ENCODE measurements at places on chromosomes 7 and 10. TPM values are rescaled to one million over a fixed set of nuclear protein-coding genes. Genes with fewer than 3 reads are reported as not detected.

- DNase-seq = peak; percentile 55
Measured at GRCh38 chr10:69646185-69647060, 16.4 kb downstream of the FAM241B start.

The SFTPA1 gene
- not detected for total RNA-seq

DNA sequence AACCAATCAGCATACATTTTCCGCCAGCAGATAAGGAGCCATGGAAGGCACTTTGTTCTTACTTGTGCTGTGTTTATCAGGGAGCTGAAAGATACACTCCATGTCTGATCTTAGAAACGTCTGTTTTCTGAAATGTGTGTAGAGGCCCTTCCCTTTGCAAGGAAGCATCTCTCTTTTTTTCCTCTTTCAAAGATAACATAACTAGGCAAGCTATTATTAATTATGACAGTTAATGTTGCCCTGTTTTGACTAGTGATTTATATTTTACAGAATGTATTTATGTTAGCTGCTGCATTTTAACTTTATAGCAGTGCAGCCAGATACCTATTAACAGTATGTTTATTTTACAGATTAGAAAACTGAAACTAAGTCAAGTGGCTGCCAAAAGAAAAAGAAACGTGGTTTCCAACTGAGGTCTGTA, 683.2 kb upstream of the IGFBP3 start:
- no peak for DNase-seq

GRCh38 chr10:52313256-52313932, 687 bp upstream of the DKK1 start:
- no peak for DNase-seq

DNA sequence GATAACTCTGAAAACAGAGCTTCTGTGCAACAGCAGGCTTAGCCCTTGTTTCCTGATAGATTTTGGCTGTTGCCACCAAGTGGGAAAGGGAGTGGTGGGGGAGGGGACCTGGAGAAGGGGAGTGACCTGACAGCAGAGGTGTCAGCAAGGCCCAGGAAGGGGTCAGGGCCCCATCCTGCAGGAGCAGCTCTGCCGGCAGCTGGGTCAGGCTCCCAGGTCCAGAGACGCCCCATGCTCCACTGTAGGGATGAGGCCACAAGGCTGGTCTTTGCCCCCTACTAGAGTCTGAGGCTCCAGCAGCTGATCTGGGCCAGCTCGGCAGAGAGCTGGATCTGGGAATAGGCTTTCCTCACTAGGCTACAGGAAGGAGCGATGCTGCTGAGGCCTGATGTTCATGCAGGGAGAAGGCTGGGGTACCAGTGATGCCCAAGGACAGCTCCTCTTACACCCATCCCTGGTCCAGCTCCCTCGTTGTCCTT, 44.0 kb upstream of the ZMIZ1 start:
- DNase-seq = peak; percentile 79

DNA sequence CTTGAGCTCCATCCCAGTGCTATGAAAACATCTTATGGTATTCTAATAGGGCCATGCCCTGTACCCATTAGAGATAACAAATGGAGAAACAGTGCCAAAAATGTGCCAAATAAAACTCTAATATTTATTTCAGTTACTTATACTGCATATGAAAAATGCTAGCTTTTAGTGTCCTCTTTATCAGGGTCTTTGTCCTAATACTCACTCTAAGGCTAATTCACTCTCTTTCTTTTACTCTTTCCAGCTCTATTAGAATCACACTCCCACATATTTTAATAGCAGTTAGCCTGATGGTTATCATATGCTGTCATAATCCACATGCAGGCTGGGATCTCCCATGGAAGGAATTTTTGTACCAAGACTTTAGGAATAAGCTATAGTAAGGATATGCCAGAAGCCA, 408.4 kb downstream of the ETV1 start:
- no peak for DNase-seq

The OPN1SW gene
- not detected for total RNA-seq

DNA sequence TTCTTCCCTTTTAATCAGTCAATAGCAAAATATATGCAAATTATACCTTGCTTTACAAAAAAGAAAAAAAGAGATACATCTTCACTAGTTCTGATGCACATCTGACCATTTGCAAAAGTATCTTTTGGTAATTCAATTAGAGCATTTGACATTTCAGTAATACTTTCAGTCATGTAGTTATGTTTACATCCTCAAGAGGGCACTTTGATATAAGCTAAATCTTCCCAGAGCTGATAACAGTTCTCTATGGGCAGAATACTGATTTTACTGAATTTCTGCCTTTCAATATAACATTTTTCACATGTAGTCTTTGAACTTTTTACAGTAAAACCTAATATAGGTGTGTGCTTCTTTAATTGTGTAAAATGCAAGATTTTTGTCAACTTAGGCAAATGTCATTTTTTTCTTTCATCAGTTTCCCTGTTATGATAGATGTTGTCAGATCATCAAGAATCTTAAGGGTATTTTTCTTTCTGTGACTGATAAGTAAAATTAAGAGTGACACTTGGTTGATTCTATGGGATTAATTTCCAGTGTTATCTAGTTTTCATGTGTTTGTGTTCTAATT, 703.5 kb upstream of the SEMA3D start:
- DNase-seq = no peak

- no peak for DNase-seq
Measured at GRCh38 chr7:85160223-85160622, 26.6 kb downstream of the SEMA3D start.

DNA sequence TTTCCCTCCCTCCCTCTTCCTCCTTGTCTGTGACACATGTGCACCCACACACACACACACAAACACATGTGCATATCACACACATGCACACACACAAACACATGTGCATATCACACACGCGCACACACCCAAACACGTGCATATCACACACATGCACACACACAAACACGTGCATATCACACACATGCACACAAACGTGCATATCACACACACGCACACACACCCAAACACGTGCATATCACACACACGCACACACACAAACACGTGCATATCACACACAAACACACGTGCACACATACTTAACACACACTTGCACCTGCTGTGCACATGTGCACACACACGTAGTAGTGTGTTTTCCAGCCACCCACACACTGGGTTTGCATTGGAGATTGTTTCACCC, 29.4 kb upstream of the KNDC1 start:
- DNase-seq = no peak

The HMX3 gene
- not detected for total RNA-seq

DNA sequence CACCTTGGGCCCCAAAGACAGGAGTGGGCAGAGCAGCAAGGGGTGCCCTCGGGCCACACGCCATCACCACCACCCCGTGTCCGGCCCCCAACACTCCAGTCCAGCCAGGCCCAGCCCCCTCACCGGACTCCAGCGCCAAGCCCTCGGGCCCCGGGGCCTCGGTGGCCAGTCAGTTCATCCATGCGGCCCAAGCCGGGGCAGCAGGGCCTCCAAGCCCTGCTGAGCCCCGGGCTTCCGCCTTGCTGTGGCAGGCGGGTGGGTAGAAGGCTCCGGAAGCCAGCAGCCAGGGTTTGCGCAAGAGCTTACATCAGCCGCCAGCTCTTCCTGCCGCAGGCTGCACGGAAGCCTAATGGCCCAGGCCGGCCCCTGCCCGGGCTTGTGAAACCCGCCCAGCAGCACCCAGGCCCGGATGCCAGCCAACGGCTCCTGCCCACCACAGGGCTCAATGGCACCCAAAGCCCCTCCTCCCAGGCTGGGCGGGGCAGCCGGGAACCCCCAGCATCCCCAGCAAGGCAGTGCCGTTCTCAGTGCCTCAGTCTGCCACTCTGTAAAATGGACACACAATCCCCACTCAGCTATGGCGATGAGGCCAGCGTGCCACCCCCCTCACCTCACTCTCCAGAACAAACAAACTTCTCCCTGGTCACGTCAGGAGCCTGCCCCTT, 26.5 kb downstream of the TNRC18 start:
- DNase-seq = peak; percentile 95

- no peak for DNase-seq
Measured at GRCh38 chr7:84187813-84188510, 6.6 kb downstream of the SEMA3A start.

- no peak for DNase-seq
Measured at GRCh38 chr7:106367018-106367420, 82.2 kb upstream of the NAMPT start.

DNA sequence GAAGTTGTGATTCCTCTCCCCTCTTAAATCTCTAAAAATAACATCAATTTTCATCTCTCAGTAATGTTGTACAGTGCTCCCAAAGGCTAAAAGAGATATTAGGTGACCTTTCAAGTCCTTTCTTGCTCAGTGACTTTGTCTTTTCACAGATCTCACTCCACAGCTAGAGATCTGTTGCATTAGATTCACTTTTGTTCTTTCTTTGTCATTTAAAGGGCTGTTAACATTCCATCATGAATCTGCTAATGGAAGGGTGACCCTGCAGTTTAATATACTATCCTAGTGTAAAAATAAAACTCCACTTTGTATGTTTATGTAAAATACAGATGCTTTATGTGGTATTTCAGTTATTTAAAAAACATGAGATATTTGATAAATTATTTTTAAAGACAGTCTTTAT, 30.5 kb downstream of the GNAI1 start:
- no peak for DNase-seq

- DNase-seq = no peak
Measured at GRCh38 chr10:26725837-26726727, 28.6 kb downstream of the PDSS1 start.

DNA sequence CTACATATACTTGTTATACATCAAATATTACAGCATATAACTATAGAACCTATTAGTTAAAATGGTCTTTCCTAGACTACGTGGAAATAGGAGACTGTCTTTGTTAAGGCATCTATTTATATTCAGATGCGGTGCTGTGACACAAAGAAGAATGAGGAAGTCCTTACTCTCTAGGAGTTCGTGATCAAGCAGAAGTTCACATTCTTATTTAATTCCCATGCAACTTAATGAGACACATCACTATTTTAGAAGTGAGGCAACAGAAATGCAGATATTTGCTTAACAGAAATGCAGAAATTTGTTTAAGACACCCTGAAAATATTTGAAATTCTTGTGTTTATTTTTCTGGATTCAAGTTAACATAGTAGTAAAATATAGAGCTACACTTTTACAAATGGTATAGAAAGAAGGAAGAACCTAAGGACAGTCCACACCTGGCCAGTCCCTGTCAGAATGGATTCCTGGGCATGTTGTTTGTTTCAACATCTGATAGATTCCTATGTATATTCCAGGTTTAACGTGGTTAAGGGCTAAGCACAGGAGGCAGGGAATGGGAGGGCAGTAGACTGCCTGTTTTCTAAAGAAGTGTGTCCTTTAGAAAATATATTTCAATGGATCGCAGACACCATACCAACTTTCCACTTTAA, 70.6 kb upstream of the NXPH1 start:
- no peak for DNase-seq

All from mesenteric fat pad (tissue), 1 donor.